B cell (primary cell): ENCODE measurements at places on chromosomes 3 and 15.

DNA sequence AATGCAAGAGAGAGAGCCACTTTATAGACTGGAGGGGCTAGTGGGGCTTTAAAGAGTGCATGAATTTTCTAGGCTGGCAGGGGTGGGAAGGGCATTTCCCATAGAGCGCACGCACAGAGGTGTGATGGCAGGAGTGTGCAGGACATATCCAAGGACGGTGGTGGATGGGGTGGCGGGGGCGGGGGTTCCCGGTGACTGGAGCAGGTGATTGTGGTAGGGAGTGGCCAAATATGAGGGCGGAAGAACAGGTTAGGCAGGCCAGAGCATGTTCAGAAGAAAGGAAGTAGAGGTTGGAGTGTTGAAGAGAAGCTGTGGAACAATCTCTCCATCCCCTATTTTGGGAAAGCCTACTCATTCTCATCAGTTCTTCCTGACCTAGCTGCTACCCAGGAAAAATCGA, 18.1 kb downstream of the FAM81A start:
- DNase-seq = no peak

GRCh38 chr3:165283328-165283727, 87.1 kb upstream of the SLITRK3 start:
- DNase-seq = no peak

- DNase-seq = no peak
These were observed 22.4 kb downstream of the CYP11A1 start for GRCh38 chr15:74345051-74345450.

- DNase-seq = no peak
These were observed 280.1 kb downstream of the LRTM1 start for GRCh38 chr3:54647721-54648120.
